GM23338 (cell line): ENCODE measurements at places on chromosomes 7 and 10. TPM values are rescaled to one million over a fixed set of nuclear protein-coding genes. Genes with fewer than 3 reads are reported as not detected.

The CRTAC1 gene
- 0.74 and 1.2 TPM in 2 replicates for total RNA-seq

The LRRC18 gene
- not detected in 2 replicates for total RNA-seq

The LMOD2 gene
- not detected in 2 replicates for total RNA-seq

The CC2D2B gene
- total RNA-seq, result 0.24 TPM in 1 of 2 replicates, not detected in the other

The SH2D4B gene
- total RNA-seq, result not detected in 2 replicates

DNA sequence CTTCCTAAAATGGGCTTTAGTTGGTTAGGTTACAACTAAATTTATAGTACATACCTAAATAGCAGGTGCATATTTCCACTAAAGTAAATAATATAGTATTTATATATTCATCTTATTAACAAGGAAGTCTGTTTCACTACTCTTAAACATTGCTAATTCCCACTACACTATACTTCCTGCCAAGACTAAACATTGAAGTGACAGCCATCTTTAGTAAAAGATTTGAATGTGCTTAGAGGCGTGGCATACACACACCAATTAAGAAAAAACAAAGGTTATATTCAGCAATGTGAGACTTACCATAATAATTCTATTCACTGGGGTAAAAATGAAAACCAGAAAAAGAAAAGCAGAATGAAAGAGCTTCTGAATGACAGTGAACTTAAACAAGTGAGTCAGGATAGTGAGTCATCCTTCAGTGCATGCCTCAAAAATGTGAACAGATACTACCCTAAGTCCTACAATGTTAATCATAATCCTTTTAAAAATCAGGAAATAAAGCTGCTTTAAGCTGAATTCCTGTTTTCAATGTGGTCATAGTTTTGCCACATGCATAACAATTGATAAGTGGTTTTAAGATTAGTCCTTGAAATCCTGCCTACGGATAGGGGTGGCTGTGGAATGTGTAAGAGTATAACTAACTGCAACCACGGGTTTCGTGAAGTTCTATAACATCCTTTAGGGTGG is 59.4 kb downstream of the USP6NL start:
- no peak overlapping the region for H3K27ac ChIP-seq
- no peak for DNase-seq
- H3K4me1 ChIP-seq, result peaks cover 12% of the 10 kb centered on the region; the same call in 1 of the 2 replicates
- no peaks in the 10 kb centered on the region for H3K36me3 ChIP-seq

GRCh38 chr7:90681336-90682022 is 85.4 kb downstream of the CDK14 start:
- H3K36me3 ChIP-seq, result no peaks in the 10 kb centered on the region
- no peaks in the 10 kb centered on the region for H3K27me3 ChIP-seq
- no peak overlapping the region for H3K27ac ChIP-seq
- DNase-seq, result no peak
- H3K4me1 ChIP-seq, result peaks cover 38% of the 10 kb centered on the region

DNA sequence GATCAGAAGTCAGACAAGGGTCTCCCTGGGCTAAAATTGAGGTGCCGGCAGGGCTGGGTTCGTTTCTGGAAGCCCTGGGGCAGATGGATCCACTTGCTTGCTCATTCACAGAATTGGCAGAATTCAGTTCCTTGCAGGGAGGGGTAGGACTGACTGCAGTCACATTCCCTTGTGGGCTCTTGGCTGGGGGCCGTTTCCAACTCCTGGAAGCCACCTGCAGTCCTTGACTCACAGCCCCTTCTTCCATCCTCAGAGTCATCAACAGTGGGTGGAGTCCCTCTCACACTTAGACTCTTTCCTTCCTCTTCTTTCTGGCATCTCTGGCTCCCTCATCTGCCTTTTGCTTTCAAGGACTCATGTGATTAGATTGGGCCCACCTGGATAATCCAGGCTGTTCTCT is 54.6 kb upstream of the NANOS1 start:
- H3K4me3 ChIP-seq, result no peak overlapping the region
- DNase-seq, result no peak
- no peaks in the 10 kb centered on the region for H3K27me3 ChIP-seq
- no peaks in the 10 kb centered on the region for H3K36me3 ChIP-seq

DNA sequence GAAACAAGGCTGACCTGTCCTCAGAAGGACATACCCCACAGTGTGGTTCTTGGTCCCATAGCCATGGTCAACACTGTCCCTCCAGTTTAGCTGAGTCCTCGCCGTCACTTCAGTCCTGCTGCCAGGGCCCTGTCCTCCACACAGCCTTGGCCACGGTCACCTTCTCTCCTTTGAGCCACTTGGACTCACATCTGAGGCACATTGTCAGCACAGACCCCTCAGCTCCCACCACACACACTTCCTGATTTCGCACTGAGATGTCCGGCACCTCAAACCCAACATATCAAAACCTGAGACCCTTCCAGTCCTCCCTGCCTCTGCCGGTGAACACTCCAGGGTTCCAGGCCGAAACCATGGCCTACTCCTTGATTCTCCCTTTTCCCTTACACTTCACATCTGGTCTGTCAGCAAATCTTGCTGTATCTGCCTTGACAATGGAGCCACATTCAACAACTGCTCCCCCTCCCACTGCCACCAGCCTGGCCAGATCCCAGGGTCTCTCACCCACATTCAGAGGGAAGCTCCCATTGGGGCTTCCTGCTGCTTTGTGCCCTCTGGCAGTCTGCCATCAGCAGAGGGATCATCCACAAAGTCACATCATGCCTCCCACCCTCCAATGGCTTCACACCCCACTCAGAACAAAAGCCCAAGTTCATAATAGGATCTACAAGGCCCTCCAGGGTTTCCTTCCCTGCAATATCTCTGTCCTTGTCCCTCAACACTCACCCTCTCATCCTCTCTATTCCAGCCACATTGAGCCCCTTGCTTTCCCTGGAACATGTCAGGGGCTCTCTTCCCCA is 219.6 kb upstream of the SHH start:
- H3K36me3 ChIP-seq, result no peaks in the 10 kb centered on the region
- H3K27ac ChIP-seq, result no peak overlapping the region
- DNase-seq, result no peak

- H3K27me3 ChIP-seq, result no peaks in the 10 kb centered on the region
- no peak overlapping the region for H3K4me3 ChIP-seq
- no peaks in the 10 kb centered on the region for H3K36me3 ChIP-seq
- no peak overlapping the region for H3K27ac ChIP-seq
Measured at GRCh38 chr10:85513436-85513835, 853.2 kb downstream of the GRID1 start.

DNA sequence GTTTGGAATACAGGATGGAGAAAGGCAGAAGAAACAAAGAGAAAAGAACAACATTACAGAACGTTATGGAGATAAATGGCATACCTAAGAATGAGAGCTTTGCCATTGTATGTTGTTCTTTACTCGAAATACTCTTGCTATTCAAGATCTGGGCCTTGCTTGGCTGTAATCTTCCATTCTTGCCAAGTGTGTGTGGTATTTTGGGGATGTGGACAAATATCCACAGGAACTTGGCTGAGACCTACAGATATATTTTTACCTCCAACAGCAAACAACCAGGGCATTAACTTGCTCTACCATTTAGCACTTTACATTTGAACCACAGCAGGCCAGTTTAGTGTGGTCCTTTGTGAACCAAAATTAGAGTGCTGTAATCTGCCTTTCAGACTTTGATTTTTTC is 76.3 kb downstream of the DKK1 start:
- DNase-seq, result no peak
- no peak overlapping the region for H3K4me3 ChIP-seq
- H3K36me3 ChIP-seq, result no peaks in the 10 kb centered on the region
- no peak overlapping the region for H3K27ac ChIP-seq
- H3K27me3 ChIP-seq, result no peaks in the 10 kb centered on the region
- H3K4me1 ChIP-seq, result no peaks in the 10 kb centered on the region
